Transverse colon (tissue), 4 donors: ENCODE measurements at places on chromosomes 16 and 17. TPM values are rescaled to one million over a fixed set of nuclear protein-coding genes. Genes with fewer than 3 reads are reported as not detected.

DNA sequence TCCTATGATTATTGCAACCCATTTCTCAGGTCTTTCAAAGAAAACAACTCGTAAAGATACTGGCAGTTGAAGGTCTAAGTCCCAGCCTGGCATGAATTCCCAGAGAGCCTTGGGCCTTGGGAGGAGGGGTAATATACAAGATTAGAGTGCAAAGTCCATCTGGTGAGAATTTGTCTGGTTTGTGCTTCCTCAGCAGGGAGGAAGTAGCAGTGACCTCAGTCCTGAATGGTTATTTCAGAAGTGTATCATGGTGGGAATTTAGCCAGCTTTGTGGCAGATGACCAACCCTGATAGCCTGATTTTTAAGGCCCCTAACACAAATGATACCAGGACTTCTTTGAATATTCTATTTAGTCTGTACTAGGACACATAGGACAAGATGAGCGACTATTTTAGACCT is 151.2 kb upstream of the TBX2 start:
- no peaks in the 10 kb centered on the region for H3K27me3 ChIP-seq
- peaks cover 53% of the 10 kb centered on the region for H3K4me1 ChIP-seq
- no peak overlapping the region for H3K4me3 ChIP-seq
- H3K36me3 ChIP-seq: no peaks in the 10 kb centered on the region
- peak; percentile 60 for DNase-seq

GRCh38 chr16:53068423-53068833 is 13.6 kb downstream of the CHD9 start:
- H3K27me3 ChIP-seq: no peaks in the 10 kb centered on the region
- peak; percentile 28 for DNase-seq
- H3K4me1 ChIP-seq: peaks cover 3% of the 10 kb centered on the region

The CCDC92B gene
- total RNA-seq: 0.75 TPM

The RFWD3 gene
- total RNA-seq: 23.9 TPM
